NCI-H1105 treated with DMSO at 0.1 percent for 48 hours (cell line): ENCODE measurements at places on chromosomes 3 and 15.

GRCh38 chr3:158539414-158540014, 31.5 kb upstream of the MLF1 start:
- DNase-seq = peak; percentile 92

- no peak for DNase-seq
Measured at GRCh38 chr3:115279939-115280338, 132.9 kb upstream of the ZBTB20 start.

GRCh38 chr3:75272691-75273090, 391.4 kb upstream of the FRG2C start:
- no peak for DNase-seq

- DNase-seq = no peak
Measured at GRCh38 chr3:124282751-124283651, 291.1 kb upstream of the ROPN1 start.

DNA sequence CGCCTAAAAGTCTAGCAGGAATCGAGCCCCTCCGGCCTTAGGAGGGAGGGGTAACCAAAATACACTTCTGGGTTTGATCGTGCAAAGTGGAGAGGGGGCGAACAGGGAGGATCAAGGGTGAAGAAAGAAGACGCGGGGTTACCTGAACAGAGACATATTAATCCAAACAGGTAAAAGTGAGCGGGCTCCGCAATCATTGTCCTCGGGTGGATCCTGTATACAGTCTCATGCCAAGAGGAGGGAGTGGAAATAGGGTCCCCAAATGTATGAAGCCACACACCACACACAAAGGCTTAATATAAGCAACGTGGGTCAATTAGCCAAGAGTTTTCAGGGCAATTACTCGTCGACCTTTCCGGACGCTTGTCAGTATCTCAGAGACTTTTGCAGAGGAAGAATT, 749.5 kb downstream of the ROBO1 start:
- no peak for DNase-seq

- peak; percentile 42 for DNase-seq
Measured at GRCh38 chr3:66138336-66139313, 82.2 kb upstream of the SLC25A26 start.

DNA sequence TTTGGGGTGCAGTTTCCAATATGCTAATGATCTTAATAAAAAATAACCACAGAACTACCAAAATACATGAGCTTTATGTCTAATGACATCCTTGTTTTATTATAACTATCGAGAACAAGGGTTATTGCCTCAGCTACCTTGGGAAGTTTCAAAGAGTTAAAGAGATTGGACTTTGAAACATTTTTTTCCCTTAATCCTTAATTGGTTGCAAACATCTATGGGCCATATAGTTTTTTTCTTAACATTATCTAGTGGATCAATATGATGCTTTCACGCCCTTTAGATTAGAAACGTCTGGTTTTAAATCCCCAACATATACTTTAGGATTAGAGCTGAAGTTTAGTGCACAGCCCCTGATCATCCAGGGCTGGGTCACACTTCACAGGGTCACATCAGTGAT, 219.2 kb upstream of the SGO1 start:
- no peak for DNase-seq

DNA sequence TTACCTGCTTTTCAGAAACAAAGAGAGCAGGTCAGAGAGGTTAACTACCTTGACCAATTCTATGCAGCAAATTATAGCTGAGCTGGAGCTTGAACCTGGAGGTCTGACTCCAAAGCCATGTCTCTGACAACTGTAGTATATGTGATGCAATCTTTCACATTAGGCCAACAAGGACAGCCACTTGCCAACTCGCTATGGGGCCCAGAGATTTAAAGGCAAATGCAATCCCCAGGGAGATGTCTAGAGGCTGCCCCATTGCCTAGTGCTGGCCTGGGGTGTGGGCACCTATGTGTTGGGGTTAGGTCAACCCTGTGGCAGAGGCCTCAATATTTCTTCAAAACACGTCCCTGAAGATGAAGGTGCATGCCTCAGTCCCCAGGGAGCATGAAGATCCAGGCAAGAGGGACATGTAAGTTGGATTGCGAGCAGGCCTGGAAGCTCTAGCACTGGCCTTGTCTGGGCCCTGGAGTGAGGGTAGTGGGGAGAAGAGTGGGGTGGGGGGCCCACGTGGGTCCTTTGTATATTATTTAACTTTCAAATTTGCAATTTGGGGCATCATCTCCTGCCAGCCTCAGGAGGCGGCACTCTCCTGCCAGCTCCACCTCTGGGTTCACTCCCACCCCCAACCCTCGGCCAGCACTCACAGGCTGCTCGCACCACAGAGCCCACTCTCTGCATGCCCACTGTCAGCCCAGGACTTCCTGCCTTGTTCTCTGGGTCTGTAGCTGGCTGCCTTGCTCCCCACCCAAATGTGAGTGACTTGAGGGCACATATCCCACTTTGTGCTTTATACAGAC, 64.3 kb downstream of the SLC12A8 start:
- no peak for DNase-seq

- DNase-seq = peak; percentile 70
Measured at GRCh38 chr3:77407441-77407840, 367.5 kb downstream of the ROBO2 start.

GRCh38 chr3:194487289-194488054, 670 bp upstream of the ATP13A3 start:
- peak; percentile 60 for DNase-seq

DNA sequence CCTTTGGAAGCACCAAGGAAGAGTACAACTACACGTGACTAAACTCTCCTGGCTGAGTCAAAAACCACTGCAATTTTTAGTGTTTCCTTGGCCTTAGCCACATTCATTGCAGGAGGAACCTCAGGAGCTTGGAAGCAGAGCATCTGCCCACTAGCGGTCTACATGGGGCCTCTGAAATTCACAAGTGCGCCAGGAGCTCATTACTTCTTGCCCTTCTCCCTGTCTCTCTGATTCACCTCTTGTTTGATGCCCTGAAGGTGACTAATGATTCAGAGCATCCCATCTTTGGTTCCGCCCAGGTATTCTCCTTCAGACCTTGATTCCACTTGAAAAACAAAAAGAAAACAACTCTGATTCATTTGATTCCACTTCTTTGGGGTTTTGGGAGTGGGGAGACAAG, 201.1 kb upstream of the LPP start:
- DNase-seq = no peak

DNA sequence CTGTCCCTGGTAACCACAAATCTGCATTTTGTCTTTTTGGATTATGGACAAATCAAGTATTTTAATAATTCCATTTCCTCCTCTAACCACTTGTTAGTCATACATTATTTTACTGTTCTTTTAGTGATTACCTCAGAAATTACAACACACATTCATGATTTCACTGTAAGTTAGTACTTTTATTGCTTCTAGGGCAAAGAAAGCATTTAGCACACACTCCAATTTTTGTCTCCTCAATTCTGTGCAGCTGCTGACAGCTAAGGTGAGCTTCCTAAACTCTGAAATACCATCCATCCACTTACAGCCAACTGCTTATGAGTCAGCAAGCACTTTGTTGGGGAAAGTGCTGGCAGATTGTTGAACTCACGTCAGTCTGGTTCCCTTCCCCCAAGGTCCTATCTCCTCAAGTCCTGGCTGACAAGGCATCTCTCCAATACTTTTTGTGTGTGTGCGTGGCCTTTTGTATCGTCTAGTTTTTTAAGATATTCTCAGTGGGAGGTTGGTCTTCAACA, 49.4 kb upstream of the TNFAIP8L3 start:
- DNase-seq = no peak

- DNase-seq = peak; percentile 73
Measured at GRCh38 chr3:153305189-153305588, 143.2 kb downstream of the RAP2B start.

GRCh38 chr3:4528320-4528719, 35.2 kb downstream of the ITPR1 start:
- no peak for DNase-seq

DNA sequence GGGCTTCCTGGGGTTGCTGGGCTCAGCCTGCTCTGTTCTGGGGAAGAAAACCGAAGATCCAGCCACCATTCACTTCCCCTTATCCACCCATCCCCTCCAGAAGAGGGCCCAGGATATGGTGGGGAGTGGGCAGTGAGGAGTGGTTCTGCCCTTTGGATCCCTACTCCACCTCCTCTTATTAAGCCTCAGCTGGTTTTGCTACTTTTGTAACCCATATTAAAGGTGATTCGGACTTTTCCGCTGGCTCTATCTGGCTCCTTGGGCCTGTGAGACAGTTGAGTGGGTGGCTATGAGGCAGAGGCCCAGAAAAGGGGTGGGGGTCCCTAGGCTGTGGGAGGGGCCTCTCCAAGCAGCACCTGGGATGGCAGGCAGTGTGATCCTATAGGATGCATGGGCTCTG, 33.8 kb downstream of the NBEAL2 start:
- no peak for DNase-seq

GRCh38 chr15:93072411-93073394, 16.3 kb downstream of the RGMA start:
- peak; percentile 52 for DNase-seq

- no peak for DNase-seq
Measured at GRCh38 chr3:186189492-186189891, 80.6 kb upstream of the ETV5 start.

DNA sequence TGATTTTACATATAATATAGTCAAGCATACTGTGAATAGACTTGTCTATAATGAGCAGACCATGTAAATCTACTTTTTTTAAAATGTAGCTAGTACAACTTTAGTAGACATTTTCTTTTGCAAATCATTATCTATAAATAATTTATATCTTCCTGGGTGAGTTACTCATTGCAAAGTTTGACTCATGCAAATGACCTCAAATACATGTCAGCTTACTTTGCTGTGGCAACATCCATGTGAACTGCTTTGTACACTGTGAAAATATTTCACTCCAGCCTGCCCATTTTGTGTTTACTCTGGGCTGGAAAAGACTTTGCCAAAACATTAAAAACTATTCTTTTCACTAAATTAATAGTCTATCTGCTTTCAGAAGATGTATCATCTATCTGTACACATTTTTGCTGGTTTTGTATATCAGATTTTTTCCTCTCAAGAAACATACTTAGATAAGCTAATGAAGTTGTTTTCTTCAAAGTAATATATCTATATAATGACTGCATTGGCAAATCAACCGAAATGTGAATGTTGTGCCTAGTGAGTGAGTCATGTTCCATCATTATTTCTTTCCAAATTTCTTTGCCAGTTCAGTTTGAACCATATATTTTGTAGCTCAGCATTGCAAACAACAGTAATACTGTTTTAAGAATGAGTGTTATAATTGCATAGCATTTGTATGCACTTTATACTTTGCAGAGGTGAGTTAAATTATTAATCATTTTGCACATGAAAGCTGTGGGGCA, 26.5 kb downstream of the IGSF10 start:
- DNase-seq = no peak
